AG09309 (cell line): ENCODE measurements at places on chromosomes 2 and 18.
A peak's percentile ranks its signal among the peaks of the same experiment; 100 is the strongest.

GRCh38 chr2:219228041-219228910 is 1.2 kb downstream of the ATG9A start:
- DNase-seq = no peak

- no peak for DNase-seq
These were observed 348.2 kb downstream of the CTNNA2 start for GRCh38 chr2:79861059-79861374.

DNA sequence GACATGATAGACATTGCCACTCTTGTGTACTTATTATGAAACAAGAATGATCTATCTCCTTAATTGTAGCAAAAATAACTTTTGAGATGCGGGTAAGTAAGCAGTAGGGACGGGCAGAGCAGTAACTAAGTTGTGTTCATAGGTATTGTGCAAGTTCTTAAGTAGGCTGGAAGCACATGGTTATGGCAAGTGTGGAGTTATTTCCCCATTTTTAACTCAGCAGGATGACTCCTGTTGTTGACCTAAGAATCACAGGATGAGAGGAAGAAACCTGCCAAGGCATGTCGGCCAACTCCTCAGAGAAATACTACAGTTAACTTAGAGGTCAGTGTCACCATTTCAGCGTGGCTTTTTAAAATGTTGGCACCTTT is 51.1 kb upstream of the FN1 start:
- no peak for DNase-seq

- no peak for DNase-seq
These were observed 20.3 kb downstream of the MYO1B start for GRCh38 chr2:191265311-191266170.

- DNase-seq = no peak
These were observed 21.1 kb downstream of the METTL8 start for GRCh38 chr2:171412571-171413175.

DNA sequence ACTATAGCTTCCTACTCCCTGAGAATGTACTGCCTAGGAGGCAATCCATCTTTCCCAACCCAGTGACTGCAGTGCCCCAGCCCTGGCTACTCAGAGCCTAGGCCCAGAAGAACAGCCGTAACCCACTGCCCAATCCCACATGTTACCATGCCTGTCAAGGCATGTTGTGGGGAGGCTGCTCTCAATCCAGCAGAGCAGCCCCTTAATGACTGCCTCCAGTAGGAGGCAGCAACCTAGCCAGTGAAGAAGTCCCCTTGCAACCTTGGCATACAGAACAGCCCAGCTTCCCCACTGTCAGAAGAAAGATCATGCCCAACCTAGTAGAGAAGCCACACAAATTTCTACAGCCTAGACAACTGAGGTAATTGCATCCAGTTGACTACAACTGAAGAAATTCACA is 44.2 kb upstream of the CDH7 start:
- DNase-seq = no peak

- DNase-seq = peak; percentile 66
These were observed 130.2 kb downstream of the CD226 start for GRCh38 chr18:69817335-69817940.

DNA sequence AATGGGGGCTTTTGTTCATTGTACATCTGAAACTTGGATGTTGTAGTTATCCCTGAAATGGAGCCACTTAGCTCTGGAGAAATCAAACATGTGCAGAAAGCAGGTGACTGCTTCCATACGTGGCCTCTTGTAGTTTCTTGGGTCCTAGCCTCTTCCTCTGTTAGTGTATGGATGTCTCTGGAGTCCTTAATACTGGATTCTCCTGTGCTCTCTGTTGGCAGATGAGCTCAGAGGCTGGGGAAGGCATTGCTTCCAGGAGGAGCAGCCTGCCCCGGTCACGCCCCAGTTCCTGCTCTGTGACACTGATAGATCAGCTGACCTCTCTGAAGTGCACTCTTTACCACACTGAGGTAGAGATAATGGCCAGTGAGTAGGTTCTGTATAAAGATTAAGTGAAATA is 176.2 kb downstream of the LDLRAD4 start:
- DNase-seq = no peak

DNA sequence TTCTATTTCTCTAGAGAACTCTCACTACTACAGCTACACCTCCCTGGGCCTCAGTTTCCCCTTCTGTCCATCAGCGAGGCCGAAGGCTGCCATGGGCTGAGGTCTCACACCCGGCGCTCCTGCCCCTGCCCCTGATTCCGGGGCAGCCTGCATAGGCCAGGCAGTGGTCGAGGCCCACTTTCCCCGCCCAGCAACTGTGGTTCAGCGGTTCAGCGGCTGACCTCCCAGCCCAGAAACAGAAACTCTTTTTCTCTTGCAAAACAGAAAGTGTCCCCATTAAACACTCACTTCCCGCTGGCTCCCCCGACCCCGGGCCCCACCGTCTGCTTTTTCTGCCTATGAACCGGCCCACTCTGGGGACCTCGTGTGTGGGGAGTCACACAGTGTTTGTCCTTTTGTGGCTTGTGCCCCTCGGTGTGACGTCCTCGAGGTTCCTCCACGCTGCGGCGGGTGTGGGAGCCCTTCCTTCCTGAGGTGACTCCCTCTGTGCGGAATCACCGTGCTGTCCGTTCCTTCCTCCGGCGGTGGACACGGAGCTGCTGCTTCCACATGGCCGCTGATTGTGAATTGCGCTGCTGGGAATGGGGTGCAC is 16.0 kb downstream of the PDCD1 start:
- DNase-seq = no peak

DNA sequence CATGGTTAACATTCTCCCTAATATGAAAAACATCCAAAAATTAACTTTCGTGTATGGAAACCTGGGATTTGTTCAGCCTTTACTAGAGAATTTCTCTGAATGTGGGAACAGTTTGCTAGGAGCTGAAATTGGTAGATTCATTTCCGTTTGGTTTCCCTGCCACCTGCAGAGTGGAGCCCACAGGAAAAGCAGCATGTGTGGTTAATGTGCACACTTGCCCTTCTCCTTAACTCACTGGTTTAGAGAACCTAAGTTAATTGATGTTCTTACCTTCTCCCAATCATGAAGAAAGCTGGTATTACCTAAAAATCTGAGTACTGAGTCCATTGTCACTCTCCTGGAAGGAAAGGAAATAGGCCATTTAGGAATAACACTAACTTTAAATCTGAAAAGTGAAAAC is 37.6 kb upstream of the ASXL3 start:
- no peak for DNase-seq

DNA sequence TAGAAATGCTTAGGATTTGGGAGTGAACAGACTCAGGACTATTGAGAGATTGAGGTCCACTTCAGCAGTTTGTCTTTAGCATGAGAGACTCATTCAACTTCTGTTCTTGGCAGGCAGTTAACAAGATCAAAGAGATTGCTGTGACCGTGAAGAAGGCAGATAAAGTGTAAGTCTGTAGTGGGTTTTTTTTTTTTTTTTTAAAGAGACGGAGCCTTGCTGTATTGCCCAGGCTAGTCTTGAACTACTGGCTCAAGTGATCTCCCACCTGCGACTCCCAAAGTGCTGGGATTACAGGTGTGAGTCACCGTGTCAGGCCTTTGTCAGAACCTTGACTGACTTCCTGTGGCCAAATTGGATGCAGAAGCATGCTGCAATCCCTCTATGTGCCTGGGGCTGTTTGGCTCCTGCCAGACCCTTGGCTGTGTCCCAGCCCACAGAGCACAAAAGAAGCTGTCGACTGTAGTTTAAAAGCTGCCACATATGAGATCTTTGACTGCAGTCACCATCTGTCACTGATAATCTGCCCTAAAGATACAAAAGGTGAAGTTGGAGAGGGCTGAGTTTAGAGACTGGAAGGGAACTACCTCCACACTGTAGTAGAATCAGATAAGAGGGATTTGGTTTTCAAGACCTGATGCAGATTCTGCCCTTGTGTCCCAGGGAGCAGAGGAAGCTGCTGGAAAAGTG is 9.9 kb downstream of the CCT7 start:
- DNase-seq = peak; percentile 62

DNA sequence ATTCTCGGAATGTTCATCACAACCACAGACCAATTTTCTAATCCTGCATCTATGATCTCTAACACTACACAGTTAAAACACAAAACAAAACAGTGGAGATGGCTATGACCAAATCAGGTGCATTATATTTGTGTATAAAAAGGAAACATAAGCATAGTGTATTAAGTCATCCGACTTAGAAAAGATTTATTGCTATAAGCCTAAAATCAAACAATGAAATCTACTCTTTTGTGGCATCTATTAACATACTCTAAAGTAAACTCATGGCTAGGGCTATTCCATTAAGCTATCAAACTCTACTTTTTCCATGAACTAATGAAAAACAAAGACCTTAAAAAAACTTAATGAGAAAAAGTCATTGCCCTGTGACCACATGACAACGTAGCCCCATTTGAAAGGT is 8.7 kb downstream of the SP3 start:
- DNase-seq = no peak

DNA sequence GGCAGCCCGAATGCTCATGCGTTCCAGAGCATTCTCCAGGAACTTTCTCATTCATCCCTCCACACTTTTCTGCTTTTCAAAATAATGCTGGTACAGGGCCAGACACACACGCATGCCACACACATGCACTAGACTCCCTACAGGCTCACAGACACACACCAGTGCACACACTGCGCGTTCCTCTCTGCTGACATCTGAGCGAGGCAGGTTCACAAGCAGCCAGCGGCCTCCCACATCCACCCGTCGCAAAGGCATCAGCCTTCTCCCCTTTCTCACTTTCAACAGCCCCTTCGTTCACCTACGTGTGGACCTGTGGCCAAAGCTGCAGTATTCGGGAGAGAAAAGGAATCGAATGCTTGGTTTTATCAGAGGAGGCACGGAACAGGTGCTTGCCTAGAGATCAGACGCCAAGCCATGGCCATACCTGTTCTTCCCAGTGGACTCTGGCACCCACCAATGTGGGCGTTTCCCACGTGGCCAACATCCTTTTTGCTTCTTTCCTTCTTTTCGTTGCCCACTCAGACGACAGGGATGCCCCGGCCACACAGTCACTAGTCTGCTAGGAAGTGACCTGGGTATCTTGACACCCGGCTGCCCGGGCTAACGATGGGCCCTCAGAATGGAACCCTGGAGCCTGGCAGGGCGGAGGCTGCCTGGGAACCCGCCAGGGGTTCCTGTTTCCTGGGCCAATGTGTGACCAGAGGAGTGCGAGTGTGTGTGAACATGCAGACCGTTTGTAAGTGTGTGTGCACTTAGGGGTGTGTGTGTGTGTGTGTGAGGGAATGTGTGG is 85.8 kb upstream of the ID2 start:
- DNase-seq = no peak

DNA sequence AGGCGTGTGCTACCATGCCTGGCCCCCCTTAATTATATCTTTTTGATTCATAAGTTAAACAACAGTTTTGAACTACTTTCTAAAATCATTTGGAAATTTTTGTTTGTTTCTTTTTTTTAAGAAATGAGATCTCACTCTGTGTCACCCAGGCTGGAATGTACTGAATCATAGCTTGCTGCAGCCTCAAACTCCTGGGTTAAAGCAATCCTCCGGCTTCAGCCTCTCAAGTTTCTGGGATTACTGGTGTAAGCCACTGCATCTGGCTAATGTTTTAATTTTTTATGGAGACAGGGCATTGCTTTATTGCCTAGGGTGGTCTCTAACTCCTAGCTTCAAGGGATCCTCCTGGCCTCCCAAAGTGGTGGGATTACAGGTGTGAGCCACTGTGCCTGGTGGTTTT is 71.5 kb downstream of the BABAM2 start:
- DNase-seq = no peak

DNA sequence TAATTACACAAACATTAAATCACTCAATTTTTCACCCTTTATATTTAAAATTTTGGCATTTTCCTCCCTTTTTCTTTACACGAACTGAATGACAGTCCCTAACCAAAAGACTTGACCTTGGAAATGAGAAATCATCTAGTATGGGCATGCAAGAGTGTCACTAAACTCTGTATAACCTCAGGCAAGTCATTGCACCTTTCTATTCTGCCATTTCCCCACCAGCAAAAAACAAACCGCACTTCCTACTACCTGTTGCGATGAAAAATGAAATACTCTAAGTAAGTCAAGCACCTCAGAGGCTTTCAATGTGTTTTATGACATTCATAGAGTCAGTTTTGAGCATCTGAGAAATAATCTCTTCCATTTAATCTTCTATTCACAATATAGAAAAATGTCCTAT is 44.1 kb downstream of the ANKRD44 start:
- no peak for DNase-seq

DNA sequence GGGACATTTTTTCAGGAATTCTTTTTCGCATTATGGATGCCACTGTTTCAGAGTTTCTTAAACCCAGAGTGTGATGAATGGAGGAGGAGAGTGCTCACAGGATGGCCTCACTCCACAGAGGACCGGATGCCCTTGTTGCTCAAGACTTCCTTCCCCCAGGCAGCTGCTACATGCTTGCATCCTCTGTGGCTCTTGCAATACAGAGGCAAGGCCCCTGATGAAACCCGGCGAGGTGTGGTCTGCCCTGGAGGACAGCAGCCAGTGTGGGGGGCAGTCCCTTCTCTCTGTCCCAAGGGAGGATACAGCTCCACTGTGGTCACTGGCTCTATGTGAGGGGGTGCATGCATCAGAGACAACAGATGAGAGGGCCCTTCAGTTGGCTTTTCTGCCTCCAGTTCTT is 109.6 kb downstream of the SH3RF3 start:
- peak; percentile 83 for DNase-seq

GRCh38 chr2:241584436-241584835 is 25.9 kb downstream of the BOK start:
- DNase-seq = no peak

GRCh38 chr2:200125444-200126284 is 170.3 kb downstream of the MAIP1 start:
- DNase-seq = no peak

GRCh38 chr2:234345921-234346320 is 151.0 kb downstream of the ARL4C start:
- DNase-seq = no peak

DNA sequence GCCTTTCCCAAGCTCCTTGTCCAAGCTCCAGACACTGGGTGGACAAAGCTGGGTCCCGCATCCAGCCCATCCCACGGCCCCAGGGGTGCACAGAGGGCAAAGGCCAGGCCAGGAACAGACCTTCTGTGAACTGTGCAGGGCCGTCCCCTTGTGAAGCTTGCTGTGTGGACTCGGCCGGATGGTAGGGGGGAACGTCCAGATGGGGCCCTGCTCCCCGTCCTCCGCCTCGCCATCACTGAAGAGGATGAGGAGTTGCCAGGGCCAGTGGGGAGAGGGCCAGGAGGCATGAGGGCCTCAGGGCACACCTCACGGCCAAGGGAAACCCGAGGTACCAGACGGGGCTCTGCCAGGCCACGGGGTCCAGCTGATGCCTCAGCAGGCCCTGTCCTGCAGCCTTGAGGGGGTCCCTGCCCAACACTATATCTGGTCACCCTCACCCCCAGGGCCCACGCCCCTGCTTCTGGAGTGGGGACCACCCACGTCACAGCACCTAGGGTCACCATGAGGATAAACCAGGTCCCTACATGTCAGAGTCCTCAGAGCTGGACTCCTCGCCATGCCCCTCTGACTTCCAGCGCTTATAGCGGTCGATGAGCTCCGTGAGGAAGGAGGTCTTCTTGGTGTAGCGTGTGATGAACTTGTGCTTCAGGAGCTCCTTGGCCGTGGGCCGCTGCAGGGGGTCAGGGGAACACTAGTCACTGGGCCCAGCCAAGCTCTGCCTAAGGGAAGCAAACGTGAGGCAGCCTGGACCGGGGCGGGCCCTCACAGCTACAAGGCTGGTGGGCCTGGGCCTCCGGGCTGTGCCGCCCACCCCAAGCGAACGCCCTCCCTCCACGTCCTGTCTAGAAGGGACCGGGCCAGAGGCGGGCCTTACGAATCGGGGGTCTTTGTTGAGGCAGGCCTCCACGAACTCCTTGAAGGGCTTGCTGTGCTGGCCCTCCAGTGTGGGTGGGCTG is 10.0 kb downstream of the STK25 start:
- no peak for DNase-seq

- DNase-seq = no peak
These were observed 92.7 kb downstream of the ZNF516 start for GRCh38 chr18:76402026-76402990.

- DNase-seq = no peak
These were observed 111.4 kb upstream of the GATA6 start for GRCh38 chr18:22057908-22058527.
